ENCODE measurements at places on chromosomes 3 and 15.

DNA sequence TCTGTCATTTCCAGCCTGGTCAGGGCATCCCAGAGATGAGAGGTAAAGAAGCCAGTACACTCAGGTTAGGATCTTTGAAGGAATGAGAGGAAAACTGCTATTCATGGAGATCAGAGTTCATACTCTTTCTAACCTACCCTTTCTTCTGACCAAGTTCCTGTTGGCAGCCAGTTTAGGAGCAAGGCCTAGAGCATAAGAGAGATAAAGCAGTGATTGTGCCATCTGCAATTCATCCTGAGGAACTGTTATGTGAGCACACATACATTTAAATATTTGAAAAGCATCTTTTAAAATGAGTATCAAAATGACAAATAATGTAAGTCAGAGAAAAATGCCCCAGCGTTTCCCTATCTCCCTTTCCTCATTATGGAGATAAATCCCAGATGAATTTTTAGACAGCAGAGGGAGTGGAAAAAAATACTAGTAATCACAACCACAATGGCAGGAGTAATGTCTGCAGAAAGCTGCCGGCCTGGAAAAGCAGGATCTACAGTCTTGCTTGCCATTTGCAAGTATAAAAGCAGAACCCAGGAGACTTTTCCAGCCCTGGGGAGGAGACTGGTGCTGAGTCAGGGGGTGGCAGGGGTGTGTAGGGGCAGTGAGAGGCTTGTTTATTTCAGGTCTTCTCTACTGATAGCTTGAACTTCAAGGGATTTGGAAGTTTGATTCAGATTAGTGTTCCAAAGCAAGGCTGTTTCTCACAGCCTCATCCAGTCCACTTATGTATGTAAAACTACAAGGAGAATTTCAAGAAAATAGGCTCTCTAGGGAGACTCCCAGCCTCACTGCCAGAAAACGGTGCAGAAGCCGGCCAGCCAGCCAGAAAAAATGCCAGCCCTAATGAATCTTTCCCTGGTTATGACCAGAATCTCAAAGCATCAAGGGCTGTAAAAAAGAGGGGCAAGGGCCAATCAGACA lies 1052.4 kb downstream of the TUSC7 start:
- no peak for DNase-seq

DNA sequence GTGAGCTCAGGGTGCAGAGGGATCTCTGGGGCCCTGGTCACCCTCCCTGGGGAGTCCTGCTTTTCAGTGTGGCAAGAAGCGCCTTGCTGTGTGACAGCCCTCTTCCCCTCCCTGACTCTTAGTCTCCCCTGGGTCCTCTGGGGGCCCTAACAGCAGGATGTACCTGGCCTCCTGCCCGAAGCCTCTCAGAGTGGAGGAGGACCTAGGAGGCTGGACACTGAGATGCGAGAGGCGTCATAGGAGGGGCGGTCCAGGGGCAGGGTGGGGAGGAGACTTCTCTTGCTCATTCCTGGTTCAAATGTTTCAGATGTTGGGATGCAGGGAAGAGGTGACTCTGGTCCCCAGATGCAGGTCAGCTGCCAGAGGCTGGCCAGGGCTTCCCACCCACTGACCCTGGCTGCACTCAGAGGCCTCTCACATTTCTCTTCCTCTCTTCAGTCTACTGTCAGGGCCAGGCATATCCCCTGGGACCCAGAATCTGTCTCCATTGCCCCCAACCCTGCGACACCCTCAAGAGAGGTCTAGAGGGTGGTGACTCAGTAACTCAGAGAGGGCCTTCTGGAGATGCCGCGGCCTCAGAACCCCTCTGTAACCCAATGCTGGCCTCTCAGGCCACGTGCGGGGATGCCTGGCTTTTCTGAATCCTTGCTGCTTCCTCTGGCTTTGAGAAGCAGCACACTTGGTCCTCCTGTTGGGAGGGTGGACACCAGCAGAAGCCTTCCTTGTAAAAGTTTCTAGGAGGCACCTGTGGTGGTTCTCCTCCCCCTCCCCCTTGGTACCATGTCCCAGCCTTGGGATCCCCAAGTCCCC lies 25.9 kb downstream of the SNX33 start:
- peak; percentile 91 for DNase-seq

- no peak for DNase-seq
Observed at GRCh38 chr3:45647148-45647619, 42.0 kb upstream of the SACM1L start.

DNA sequence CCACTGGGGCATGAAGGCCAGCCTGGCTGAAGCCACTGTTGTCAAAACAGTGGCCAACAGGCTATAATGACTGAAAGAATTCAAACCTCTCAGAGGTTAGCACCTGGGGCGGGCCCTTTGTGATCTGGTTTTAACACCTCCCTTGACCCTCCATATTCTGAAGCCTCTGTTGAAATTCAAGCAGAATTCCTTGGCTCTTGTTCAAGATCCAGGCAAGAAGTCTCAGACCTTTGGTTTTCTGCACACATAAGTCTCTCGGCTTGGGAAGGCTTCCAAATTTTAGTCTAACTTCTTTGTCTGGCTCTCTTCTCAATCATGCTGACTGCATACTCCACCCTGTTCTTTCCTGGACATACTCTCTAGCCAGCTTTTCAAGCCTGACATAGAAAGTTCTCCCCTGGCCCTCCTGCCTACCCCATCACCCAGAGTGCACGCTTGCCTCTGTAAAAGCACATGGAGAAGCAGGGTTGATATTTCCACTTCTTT lies 144.5 kb downstream of the PDZRN3 start:
- DNase-seq: no peak
